ENCODE measurements at places on chromosomes 3 and 15.

- DNase-seq = no peak
Measured at GRCh38 chr3:47003461-47004368, 24.2 kb downstream of the NBEAL2 start.

DNA sequence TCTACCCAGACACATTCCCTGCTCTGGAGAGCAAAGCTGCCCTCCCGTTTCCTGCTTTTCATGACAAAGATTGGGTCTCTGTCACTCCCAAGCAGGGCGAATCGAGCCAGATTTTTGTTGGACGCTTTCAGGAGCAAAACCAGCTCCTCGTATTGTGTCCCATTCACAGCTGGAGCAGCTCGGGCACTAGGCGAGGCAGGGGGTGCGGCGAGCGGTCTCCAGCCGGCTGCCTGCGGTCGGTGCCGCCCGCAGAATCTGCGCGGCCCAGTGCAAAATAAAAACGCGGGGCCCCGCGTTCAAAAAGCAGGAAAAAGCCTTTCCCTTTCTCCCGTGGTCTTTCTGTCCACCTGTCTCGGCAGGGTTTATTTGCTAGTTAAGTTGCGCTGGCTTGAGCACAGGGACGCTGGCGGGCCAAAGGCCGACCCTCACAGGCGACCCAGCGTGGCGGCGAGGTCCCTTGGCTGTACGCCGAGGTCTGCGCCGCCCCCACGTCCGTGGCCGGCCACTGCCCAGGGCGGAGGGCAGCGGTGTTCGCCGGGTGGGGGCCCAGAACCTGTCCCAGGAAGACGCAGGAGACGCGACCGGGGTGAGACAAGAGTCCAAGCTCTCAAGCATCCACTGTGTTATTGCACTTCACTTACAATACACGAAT, 71.2 kb downstream of the CYP19A1 start:
- no peak for DNase-seq

- no peak for DNase-seq
Measured at GRCh38 chr3:143436231-143436930, 316.8 kb downstream of the CHST2 start.

DNA sequence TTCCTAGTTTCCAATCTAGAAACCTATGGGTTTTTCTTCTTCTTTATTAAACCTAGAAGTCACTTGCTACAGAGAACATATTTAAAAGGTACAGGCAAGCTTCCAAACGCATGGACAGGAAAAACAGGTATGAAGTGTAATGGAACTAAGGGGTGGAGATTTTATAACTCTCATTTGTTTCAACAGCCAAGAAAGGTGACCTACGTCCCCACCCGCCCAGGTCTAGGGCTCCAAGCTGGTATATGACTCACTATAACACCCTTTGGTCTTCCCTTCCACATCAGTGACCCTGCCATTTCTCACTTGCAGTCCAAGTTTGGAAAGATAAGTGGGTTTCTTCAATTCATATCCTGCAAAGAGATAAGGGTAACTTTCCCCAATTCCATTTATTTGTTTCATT, 6.0 kb upstream of the LIPH start:
- no peak for DNase-seq

DNA sequence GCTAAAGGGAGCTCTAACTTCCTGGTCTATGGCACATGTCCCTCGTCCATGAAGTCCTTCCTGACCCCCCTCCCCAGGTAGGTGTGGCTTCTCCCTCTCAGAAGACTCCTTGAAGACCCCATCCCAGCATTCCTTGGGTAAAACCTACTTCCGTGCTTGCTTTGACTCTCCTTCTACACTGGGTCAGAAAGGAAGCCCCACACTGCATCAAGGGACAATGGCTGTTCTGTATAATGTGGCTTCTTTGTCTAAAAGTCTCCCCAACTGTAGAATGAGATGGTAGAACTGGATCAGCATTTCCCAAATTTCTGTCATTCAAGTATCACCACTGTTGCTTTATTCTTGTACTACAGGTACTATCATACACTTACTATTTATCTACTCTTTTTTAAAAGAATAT, 3.9 kb upstream of the DNAJA4 start:
- DNase-seq = no peak

GRCh38 chr15:47987908-47988532, 132.8 kb upstream of the SLC24A5 start:
- DNase-seq = no peak
